Activated naive CD4-positive, alpha-beta T cell treated with anti-CD3 and anti-CD28 coated beads, Interleukin-2, amount 10 ng/mL, durations not matched to agents 7 days and 5 days (primary cell): ENCODE measurements at places on chromosomes 12 and 14.

- DNase-seq: no peak
Observed at GRCh38 chr14:93331002-93331727, 1.7 kb downstream of the BTBD7 start.

- no peak for DNase-seq
Observed at GRCh38 chr14:77372304-77372841, 4.5 kb downstream of the TMED8 start.

DNA sequence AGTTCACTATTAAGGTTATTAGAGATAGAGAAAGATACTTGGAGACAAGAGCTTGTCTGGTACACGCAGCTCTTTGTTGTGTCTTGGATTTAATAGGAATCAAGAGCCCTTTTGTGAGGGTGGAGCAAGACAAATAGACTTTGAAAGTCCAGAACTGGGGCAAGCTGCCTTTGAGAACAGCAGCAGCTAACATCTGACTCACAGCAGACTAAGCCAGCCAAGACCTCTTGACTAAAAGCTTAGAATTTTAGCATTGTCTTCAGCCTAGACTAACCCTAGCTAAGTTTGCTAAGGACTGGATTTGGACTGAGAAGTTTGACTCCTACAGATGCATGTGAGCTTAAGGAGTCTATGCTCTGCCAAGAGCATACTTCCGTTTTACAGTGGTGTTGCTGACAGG, 201.9 kb upstream of the RBM19 start:
- DNase-seq: no peak

GRCh38 chr14:36442824-36443241, 77.2 kb downstream of the NKX2-1 start:
- no peak for DNase-seq

GRCh38 chr12:95198914-95199313, 18.4 kb downstream of the FGD6 start:
- no peak for DNase-seq

- DNase-seq: no peak
Observed at GRCh38 chr12:70330158-70330557, 35.9 kb upstream of the KCNMB4 start.

- no peak for DNase-seq
Observed at GRCh38 chr14:60786905-60787304, 52.3 kb downstream of the MNAT1 start.

DNA sequence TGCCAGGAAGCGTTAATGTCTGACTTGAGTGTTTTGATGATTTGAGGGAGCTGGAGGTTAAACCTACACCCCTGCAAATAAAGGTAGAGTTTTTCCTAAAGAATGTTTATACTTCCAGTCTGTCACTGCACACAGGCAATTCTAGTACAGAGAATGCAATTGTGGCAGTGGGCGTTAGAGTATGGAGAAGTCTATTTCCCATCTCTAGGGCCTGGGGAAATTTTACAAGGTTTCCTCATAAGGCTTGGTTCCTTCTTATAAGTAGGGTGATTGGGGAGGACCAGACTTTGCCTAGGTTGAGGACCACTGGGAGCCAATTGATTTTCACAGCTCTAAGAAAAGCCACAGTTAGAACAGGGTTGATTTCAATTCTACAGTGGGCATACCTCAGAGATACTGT, 44.3 kb downstream of the IFNG start:
- no peak for DNase-seq

- no peak for DNase-seq
Observed at GRCh38 chr12:59651229-59651920, 55.5 kb downstream of the SLC16A7 start.

DNA sequence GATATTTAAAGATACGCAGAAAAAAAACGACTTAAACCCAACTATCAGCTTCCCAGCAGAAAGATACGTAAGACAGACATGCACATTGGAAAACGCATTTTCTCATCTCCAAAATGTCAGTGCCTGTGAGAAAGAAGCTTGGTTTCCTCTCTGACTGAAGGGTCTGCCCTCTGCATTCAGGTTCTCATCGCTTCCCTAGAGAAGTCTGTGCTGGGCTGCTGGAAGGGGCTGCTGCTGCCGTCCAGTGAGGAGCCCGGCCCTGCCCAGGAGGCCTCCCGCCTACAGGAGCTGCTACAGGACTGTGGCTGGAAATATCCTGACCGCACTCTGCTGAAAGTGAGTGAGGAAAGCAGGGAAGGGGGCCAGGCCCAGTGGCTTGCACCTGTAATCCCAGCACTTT, 4.7 kb upstream of the PFDN5 start:
- DNase-seq: no peak

- peak; percentile 66 for DNase-seq
Observed at GRCh38 chr12:68613209-68613904, 2.7 kb downstream of the RAP1B start.

- no peak for DNase-seq
Observed at GRCh38 chr14:79040790-79041189, 870.6 kb downstream of the NRXN3 start.

DNA sequence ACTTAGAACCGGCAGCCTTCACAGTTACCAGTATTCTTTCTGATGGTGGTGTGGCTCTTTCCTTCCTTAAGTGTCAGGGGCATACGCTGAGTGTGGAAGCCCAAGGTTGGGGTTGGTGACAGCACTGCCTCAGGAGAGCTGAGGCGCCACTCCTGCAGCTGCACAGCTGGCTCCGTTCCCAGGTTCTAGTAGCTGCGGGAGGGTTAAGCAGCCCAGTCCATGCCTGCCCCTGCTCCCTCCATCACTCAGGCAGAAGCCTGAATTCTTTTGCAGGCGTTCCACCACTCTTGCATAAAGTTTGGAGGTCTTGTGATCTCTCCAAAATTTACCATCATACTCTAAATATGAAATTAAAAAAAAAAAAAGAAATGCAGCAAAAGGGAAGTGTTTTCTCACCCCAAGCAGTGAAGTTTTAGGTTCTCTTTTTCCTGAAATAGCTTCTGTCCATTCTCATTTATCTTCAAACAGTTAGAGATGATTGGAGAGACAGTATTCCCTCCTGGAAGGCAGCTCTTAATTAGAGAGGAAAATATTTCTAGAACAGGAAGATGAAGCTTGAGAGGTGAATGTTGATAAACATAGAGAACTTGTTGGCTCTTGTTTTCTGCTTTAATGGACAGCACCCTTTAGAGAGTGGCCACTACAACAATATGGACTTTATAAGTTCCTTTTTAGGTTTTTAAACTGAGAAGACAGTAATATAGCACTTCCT, 136.1 kb downstream of the FGD4 start:
- DNase-seq: no peak

- no peak for DNase-seq
Observed at GRCh38 chr12:81962126-81962856, 203.1 kb upstream of the PPFIA2 start.

- DNase-seq: peak; percentile 60
Observed at GRCh38 chr12:48105321-48105866, 485 bp downstream of the SENP1 start.

DNA sequence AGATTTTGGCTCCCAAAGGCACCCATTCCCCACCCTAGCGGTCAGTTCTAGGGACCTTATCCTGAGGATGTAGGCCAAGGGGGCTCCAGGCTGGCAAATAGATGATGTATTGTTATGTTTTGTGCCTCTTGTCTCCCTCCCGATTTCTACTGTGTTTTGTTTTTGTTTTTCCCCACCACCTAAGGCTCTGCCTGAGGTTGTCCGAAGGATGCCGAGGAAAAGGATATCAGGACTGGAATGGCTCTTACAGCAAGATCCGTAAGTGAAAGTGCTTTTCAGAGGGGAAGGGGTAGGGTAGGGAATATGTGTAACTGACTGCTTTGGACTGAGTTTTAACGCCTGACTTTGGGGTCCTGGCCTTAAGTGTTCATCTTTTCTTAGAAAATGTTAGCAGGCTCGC, 6.6 kb downstream of the FOXG1 start:
- no peak for DNase-seq

DNA sequence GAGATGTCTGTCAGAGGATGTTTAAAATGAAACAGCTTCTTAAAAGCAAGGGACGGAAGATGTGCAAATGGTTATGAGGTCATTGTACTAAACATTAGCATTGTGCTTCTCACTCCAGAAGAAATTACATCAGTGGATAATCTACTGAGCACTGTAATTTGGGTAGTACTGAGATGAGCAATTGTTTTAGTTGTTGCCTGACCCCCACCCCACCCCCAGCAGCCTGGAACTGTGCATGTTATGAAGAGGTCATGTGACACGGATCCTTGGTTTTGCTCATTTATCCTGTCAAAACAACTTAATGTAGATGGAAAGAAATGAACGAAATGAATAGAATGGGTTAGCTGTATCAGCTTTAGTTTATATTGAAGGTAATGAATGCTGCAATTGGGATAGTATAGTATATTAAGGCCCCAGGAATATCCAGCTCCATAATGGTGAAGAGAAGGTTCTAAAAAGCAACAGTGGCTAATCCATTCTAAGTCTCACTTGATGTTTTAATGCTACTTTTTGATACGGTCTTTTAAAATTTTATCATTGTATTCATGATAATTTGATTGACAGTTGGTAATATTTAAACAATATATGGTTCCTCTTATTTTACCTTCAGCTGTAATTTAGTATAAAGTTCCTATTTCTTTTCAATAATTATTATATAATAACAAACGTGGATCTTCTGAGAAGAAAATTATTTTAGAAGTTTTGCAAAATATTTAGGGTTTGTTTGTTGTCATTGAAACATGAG, 58.5 kb downstream of the WNK1 start:
- no peak for DNase-seq

GRCh38 chr14:103450416-103450815, 65.2 kb downstream of the MARK3 start:
- DNase-seq: no peak

DNA sequence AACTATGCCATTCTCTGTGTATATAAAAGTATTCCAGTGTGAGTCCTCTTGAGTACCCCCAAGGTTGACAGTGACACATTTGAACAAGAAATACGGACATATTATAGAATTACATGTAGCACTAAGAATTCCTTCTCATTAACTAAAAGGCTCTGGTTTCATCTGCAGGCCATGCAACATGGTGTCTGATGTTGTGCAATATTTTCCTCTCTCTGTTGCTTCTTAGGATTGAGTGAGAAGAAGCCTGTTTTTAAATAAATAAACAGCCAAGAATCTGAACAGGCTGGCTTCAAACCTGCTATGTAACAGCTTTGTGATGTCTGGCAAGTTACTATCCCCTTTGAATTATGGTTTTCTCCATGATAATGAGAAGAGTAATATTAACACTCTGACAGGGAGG, 22.2 kb upstream of the CCER1 start:
- DNase-seq: no peak

GRCh38 chr12:115771065-115771464, 506.4 kb downstream of the MED13L start:
- no peak for DNase-seq

- DNase-seq: no peak
Observed at GRCh38 chr12:111816065-111816615, 25.9 kb upstream of the MAPKAPK5 start.

DNA sequence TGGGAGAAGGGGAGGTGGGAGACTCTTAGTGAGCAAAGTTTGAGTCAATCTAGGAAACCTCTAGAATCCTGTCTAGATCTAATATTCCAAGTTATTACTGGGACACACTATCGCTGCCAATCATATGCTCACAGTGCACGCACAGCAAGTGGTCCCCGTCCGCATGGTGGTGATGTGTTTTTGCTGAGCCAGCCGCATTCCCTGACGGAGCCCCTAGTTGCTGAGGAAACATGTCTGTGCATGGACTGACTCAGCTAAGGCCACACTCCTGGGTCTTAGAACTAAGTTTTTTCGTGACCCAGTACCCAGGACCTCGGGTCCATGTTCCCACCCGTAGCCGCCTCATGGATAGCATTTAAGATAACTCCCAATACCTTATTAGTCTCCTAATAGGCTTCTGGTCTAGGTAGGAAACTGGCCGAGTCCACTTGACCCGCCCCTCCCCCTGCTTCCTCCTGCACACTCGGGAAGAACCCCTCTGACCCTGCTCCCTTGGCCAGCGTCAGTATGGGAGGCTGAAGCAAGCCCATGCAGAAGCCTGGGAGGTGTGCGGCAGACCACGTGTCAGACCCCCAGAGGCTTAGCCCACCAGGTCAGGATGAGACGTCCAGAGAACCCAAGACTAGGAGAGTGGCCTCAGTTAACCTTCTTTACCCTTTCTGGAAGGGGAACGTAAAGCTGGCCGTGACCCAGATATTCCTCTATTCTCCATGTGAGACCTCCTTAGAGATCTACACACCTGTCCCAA, 200.5 kb downstream of the ETV6 start:
- DNase-seq: no peak
